Stimulated activated CD4-positive, alpha-beta T cell treated with anti-CD3 and anti-CD28 coated beads, Interleukin-2, amount 100 ng/mL, for 24 hours (primary cell): ENCODE measurements at places on chromosomes 6 and 20.

GRCh38 chr6:47473791-47474346, 3.7 kb upstream of the CD2AP start:
- no peak for DNase-seq

- no peak for DNase-seq
These were observed 244.3 kb upstream of the ASCC3 start for GRCh38 chr6:101125380-101125971.

DNA sequence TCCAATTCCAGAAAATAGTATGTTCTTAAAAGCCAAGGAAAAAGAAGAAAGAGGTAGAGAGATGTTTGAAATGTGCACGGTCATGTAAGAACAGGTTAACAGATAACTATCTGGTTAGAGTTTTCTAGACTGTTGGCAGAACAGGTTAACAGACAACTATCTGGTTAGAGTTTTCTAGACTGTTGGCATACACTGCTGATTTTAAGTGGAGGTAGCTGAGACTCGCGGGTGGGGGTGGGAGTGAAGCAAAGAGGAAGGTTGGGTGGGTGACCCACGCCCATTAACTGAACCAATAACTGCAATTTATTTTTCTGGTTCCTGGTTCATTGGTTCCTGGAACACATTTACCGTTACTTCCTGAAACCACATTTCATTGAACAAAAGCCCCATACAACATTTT, 157.5 kb downstream of the ELOVL4 start:
- DNase-seq: no peak

DNA sequence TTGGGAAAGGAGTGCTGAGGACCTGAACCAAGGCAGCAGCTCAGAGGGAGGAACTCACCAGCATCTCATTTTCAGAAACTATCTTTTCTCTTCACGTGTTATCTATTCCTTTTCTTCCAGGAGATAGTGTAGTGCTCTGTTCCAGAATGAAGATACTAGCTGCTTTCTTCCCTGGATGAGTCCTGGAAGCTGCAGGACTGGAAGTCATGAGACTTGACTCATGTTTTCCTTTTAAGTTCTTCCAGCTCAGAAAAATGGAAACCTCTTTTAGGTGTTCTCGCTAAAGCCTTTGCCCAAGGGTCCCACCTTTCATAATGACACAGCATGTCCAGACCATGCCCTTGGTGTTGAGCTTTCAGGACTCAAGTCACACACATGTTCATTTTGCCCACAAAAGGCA, 106.7 kb downstream of the UNC5CL start:
- no peak for DNase-seq

- no peak for DNase-seq
These were observed 385.5 kb downstream of the HDGFL1 start for GRCh38 chr6:22954749-22955385.

DNA sequence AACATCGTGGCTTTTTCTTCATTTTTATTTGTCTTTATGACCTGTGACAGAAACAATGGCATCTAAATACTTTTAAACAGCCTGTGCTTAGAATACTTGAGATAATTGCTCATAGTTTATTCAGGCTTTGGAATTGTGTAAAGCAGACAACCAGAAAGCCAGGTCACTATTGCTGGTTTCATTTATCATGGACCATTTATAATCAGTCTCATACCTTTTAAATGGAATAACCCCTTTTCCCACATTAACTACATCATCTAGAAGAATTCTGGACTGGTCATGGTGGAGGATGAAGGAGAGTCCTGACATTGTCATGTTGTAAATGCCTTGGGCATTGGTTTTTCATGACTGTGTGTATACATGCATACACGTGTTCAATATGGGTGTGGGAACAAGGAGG, 661.5 kb downstream of the EPM2A start:
- DNase-seq: no peak
